ENCODE measurements at places on chromosomes 2 and 18.

- DNase-seq: no peak
These were observed 401.1 kb downstream of the BCL11A start for GRCh38 chr2:60152226-60152833.

DNA sequence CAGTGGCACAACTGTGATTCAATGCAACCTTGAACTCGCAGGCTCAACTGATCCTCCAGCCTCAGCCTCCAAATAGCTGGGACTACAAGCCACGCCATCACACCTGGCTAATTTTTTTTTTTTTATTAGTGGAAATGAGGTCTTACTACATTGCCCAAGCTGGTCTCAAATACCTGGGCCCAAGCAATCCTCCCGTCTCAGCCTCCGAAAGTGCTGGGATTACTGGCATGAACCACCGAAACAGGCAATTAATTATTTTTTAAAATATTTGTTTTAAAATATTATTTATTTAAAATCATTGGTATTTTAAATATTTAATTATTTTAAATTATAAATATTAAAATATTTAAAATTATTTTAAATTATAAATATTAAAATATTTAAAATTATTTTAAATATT, 24.5 kb downstream of the SRBD1 start:
- DNase-seq: no peak

GRCh38 chr18:25831301-25831701, 259.1 kb downstream of the SS18 start:
- DNase-seq: no peak

DNA sequence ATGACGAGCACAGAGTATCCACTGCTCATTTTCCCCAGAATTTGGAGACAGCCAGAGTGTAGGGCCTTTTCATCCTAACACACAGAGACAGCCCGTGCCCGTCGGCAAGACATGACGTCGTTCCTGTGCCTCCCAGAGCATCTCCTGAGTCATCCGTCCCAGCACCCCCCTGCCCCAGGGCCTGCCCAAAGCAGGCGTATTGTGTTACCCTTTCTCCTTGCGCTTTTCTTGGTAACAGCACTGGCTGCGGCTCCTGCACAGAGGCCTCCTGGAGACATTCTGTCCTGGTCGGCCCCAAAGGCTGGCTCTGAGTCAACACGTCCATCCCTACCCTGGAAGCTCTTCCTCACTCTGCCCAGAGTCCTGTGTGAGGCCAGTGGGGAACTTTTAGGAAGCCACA, 217.1 kb downstream of the KLHL29 start:
- DNase-seq: no peak

DNA sequence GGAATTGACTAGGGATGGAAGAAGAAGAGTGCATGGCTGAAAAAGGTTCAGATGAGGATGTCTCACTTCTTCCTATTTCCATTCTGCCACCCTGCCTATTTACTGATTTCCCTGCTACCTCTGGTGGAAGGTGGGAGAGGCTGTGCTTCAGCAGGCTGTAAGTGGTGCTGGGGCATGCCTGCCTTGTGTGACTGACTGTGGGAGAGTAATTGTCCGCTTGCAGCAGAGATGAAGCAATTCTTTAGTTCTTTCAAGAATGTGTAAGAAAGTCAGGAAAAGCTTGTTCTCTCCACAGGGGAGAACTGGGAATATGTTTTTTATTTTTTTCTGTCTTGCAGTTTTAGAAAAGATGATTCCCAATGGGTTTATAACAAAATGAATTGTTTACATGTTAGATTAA, 72.5 kb upstream of the NYAP2 start:
- DNase-seq: no peak

GRCh38 chr2:138780908-138781307, 718 bp upstream of the NXPH2 start:
- no peak for DNase-seq
